ENCODE measurements at places on chromosomes 4 and X.
A peak's percentile ranks its signal among the peaks of the same experiment; 100 is the strongest.

DNA sequence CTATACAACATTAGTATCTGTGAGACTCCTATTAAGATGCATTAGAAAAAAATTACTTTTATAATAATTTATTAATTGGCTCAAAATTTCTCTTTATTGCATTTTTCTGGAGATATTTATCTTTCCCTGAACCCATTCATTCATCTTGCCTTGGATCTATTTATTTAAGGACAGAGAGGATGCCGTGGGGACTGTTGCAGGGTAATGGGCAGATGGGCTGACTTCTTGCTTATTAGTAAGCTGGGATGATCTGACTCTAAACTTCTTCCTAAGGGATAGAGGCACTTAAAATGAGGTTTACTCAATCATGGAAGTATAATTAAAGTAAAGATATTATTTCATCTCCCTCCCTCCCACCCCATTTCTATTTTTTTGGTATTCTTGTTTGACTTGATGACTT lies 18.2 kb upstream of the ANK2 start:
- no peak for DNase-seq

DNA sequence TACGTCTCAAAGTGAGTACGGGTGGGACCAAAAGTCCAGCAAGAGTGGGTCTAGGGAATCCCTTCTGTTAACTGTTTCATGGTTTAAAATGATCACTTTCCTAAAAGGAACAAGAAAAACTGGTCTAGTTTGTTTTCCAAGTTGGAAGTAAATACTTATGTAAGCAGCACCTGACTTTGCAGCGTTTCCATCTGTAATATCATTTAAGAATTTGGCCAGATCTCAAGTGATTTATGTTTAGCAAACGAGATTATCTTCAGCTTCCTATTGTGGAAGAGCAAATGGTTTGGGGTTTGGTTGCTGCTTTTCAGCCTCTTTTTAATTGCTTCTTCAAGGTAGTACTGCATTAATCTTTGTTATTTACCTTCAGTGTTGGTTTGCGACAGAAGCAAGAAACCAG lies 50.4 kb downstream of the FHIP1A start:
- no peak for DNase-seq

DNA sequence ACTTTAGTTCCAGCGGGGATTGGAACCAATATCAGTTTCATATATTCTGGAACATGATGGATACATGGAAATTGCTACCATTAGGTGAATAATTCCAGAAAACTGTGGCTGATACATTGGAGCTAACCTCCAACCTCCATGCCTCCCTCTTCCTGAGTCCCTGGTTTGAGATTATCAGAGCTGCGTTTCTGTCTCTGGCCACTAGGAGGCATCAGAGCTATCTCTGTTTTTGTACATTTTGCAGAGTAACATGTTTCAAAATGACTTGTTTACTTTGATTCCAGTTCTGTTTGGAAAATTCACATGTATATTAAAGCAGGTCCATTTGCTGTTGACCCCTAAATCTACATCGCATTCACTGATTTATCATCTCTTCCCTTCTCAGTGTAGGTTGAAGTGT lies 2.4 kb upstream of the RAB40AL start:
- DNase-seq = peak; percentile 23

GRCh38 chr4:150010525-150011126 lies 67.6 kb upstream of the DCLK2 start:
- DNase-seq = no peak
